ENCODE measurements at places on chromosomes 7 and 10.

DNA sequence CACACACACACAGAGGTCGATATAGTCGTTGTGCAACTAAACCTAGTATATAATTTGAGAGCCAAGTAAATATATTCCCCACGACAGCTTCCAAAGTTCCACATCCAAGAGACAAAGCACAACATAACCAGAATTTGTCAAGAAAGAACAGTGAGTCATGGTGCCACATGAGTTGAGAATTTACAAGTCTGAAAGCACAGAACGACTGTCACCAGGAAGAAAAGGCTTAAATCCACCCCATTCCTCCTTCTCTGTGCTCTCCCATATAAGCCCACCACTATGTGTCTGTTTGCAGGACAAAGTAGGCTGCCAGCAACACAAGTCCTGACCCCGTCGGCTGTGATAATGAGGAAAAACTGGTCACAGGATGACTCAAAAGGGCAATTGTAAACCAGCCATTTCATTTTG is 32.8 kb downstream of the GSAP start:
- DNase-seq: peak; percentile 51

DNA sequence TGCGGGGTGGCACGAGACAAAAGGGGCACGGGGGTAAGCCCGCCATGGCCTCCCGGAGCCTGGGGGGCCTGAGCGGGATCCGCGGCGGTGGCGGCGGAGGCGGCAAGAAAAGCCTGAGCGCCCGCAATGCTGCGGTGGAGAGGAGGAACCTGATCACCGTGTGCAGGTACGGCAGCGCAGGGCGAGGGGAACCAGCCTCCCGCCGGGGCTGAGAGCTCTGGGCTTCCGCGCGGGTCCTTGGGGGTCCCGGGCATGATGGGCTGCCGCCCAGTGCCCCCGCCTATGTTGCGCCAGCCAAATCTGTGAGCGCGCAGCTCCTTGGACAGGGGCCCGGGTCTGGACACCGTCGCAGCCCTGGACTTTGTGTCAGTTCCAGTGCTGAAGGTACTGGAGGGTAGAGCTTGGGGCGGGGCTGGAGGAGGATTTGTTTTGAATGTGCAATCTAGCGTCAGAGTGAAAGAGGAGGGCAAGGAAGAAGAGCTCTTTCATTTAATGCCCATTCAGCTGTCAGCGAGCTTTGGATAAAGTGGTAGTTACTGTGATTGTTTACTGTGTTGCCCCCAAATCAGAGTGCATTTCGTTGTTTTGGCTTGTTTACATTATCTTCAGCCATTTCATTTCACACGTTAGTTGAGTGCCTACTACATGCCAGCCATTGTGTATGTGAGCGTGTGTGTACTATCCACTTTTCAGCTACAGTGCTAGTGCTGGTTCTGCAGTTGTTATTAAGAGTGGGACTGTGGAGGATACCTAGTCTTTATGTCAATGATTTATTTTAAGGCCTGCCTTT is 777 bp downstream of the RUNDC3B start:
- no peak for DNase-seq

DNA sequence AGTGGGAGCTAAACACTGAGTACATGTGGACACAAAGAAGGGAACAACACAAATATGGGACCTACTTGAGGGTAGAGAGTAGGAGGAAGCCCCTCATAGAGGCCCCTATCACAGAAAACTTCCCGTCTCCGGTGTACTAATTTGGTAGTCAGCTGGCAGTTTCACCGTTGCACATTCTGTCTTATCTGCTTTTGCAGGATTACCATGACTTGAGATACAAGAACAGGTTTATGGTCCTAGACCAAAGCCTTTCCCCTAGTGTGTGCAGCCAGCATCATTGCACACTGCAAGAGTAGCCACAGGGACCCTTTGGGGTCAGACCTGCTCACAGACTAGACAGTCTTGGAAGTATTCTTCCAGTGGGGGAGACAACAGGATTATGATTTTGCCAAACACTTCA is 5.9 kb upstream of the IFIT1B start:
- no peak for DNase-seq

DNA sequence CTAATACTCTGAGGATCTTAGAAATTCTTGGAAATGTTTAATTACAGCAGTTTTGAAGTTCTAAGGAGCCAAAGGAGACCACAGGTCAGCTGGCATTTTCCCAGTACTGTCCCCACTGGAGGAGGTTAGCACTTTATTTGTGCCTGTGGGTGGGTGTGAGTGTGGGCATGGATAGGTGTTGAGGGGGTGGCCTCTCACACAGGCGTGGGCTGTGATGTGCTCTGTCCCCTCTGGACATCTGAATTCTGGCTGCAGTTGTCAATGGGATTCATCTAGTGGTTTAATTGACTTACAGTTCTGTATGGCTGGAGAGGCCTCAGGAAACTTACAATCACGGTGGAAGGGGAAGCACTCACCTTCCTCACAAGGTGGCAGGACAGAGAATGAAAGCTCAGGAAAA is 135.4 kb upstream of the NAMPT start:
- no peak for DNase-seq

GRCh38 chr10:132143162-132143561 is 43.6 kb upstream of the DPYSL4 start:
- no peak for DNase-seq

- DNase-seq: no peak
Observed at GRCh38 chr7:26375726-26376174, 84.1 kb downstream of the SNX10 start.

GRCh38 chr7:52163311-52163710 is 846.7 kb upstream of the COBL start:
- DNase-seq: no peak

DNA sequence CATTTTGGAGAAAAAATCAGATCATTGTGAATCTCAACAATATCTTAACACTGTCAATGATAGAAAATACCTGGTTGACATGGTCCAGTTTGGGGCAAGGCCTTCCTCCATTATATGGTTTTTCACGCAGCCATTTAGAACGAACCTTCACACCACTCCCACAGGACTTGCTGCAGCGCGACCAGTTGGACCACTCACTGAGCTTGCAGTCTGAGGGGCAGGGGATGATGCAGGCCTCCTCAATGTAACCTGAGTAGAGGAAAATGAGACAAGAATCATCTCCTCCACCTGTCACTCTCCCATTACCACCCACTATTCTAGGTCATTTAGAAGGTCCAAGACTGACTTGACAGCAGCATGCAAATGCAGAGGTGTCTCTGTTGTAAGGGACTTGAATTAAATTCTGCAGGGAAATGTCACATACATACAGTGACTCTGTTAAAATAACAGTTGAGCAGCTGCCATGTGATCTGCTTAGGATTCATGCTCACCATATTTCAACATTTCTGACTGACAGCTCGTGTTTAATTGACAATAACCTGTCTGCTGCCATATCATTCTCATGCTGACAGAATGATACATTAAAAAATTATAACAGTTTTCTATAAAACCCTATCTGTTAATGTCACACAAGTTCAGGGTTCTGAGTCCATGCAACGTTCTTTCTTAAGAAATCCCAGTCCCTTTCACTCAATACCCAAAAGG is 403.0 kb downstream of the THSD7A start:
- no peak for DNase-seq

DNA sequence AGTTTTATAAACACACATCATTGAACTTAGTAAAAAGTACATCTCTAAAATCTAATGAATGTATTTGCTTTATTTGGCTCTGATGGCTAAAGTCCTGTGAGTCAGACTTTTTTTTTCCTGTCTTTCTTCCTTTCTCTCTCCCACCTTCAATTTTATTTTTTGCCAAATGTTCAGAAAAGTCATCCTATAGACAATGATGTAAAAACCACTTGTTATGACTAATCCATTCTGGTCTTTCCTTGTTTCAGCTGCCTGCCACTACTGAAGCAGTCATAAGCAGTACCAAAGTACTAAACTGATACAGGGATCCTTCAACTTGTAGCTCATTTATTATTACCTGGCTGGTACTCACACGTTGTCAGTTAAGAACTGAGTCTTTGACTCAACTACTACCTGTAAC is 23.9 kb downstream of the HECTD2 start:
- no peak for DNase-seq

GRCh38 chr10:110460111-110460809 is 37.4 kb upstream of the DUSP5 start:
- DNase-seq: no peak

GRCh38 chr7:95980167-95980566 is 207.8 kb downstream of the DYNC1I1 start:
- DNase-seq: no peak

GRCh38 chr7:137774793-137775201 is 72.0 kb downstream of the DGKI start:
- peak; percentile 16 for DNase-seq

- DNase-seq: no peak
Observed at GRCh38 chr10:73971636-73972354, 26.1 kb upstream of the VCL start.

GRCh38 chr10:77417359-77417758 is 220.2 kb downstream of the KCNMA1 start:
- DNase-seq: no peak

DNA sequence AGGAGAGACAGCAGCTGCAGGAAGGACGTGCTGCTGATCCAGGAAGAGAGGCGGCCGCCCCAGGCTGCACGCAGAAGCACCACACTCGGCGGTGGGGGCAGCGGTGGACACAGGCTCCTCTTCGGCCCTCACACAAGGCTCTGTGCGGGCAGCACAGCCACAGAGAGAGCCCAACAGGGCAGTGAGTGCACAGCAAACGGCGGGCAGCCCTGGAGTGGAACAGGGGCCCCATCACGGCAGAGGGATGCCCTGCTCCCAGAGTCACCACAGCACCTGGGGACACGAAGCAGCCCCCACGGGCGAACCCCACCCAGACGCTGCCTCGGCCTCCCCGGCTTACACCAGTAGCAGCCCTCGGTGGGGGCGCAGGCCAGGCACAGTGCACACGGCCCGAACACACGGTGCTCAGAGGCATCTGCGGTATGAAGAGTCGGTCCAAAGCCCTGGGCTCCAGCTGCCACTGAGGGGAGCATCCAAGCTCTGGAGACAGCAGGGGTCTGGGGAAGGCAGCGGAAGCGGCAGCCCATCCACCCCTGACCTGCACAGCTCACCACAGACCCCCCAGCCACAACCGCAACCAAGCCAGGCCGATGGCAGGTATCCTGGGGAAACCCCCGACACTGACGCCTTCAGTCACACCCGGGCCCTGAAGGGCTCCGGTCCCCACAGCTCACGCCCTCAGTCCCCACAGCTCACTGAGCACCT is 16.8 kb downstream of the NUDT1 start:
- no peak for DNase-seq

- no peak for DNase-seq
Observed at GRCh38 chr10:128268015-128268722, 141.9 kb upstream of the MKI67 start.

DNA sequence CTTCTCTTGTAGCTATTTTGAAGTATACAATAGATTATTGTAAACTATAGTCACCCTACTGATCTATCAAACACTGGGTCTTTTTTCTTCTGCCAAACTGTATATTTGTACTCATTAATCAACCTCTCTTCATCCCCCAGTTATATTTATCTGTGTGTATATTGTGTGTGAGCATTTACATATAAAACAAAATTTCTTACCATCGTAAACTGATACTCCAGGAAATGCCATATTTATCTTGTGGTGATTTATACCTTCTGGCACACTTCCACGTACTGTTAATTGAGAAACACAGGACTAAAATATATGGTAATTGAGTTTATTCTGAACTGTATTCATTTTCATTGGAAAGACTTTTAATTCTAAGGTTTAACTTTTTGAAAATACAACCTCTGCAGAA is 18.9 kb downstream of the ANLN start:
- no peak for DNase-seq

DNA sequence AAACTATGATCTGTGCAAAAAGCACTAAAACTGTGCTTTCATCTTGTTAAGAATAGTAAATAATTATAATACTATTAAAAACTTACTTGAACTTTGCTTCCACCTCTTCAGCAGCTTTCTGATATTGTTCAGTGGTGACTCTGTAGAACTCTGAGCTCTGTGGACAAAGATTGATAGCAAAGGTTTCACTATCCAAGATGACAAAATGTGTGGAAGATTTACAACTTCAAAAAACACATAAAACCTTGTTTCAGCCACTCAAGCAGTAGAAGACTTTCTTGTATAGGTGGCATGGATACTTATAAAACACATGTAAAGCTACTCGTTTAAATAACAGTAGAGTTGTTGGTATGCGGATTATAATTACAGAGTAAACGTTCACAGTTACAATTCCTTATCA is 243.6 kb downstream of the CHCHD3 start:
- DNase-seq: no peak

- DNase-seq: no peak
Observed at GRCh38 chr10:117334926-117335325, 40.3 kb downstream of the PDZD8 start.

- DNase-seq: peak; percentile 49
Observed at GRCh38 chr7:131183611-131184119, 144.0 kb upstream of the MKLN1 start.

DNA sequence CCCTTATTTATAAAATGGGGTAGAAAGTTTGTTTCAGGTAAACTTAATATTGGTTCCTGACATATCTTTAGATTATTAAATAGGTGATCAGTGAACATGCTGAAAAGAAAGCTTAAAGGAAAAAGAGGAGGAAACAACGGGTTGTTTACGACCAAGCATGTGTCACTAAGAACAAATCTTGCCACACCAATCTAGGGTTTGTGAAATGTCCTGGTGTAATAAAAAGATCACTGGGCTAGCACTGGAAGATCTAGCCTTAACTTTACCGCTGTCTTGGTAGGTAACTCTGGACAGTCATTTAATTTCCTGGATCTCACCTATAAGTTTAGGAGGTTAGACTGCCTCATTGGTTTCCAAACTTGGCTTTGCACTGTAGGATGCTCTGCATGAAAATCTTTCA is 19.0 kb downstream of the VPS26A start:
- no peak for DNase-seq

GRCh38 chr7:48165157-48165556 is 6.1 kb upstream of the ABCA13 start:
- no peak for DNase-seq

DNA sequence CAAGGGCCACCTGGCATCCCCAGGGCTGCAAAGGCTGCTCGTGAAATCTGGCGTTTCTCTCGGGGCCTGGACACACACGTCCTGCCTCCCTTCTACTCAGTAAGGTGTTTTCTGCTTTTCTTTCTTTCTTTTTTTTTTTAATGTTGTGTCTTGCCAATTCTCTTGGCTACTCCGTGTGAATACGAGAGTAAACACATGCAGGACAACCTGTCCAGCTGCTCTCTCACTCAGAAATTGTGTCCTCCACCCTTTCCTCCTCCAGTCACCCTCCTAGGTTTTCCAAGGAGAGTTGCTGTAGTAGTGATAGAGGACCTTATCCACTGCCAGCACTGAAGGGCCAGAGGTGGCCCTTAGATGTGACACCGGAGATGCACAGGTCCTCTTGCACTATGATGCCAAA is 858 bp upstream of the TEX36 start:
- no peak for DNase-seq

- no peak for DNase-seq
Observed at GRCh38 chr7:298743-299142, 8.8 kb downstream of the FOXL3 start.

Measured in AG10803 (cell line).